ENCODE measurements at places on chromosomes 2 and 18.

DNA sequence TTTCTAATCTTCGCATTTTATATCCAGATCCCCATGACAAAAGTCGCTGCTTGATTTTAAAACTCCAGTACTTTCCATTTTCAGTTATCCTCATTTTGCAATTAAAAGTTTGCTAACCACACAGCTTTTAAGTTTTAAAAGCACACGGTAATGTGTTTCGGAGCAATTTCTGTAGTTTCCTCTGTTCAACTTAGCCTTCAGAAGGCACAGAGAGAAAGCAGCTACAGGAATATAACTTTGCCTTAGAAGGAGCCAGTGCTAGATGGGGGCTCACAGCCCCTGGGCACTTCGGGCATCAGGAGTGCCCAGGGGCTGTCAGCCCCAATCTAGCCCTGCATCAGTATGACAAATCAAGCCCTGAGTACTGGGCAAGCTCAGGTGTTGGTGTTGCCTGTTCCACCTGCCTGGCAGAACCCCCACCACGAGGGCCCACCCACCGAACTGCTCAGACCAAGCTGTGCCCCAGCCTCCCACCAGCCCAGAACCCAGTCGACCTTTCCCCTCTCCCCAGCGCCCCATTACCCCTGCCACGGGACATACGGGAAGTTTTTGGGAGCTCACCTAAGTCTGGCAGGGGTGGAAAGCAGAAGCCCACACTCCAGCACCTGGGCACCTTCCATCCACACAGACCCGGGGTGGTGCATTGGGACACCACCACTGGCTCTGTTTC is 47.3 kb downstream of the TRABD2A start:
- DNase-seq, result no peak

DNA sequence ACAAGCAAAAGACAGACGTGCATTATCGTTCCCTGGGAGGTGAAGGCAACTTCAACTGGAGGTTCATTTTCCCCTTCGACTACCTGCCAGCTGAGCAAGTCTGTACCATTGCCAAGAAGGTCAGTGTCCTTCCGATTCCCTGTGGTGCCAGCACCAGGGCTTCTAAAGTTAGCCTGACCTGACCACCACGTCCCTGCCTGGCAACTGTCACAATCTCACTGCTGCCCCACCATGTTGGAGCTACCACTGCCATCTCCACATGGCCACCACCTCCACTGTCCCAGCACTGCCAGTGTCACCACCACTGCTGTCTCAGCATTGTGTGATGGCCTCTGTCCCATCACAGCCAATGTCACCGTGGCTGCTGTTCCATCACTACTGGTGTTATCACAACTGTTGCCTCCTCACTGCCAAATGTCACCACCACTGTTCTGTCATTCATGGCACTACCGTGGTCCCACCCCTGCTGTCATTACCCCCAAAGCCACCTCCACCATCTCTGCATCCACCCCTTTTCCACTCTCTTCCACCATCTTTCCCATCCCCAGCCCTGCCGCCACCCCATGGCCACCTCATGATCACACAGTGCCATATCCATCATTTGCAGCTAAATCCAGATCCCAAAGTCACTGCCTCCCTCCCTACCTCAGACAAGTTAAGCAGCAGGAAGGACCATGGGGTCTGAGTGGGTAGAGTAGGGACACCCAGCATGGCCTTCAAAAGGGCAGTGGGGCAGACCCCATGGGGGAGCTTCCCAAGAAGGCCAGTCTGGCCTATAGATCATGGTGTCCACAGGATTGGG is 216.5 kb downstream of the DYSF start:
- DNase-seq, result no peak

DNA sequence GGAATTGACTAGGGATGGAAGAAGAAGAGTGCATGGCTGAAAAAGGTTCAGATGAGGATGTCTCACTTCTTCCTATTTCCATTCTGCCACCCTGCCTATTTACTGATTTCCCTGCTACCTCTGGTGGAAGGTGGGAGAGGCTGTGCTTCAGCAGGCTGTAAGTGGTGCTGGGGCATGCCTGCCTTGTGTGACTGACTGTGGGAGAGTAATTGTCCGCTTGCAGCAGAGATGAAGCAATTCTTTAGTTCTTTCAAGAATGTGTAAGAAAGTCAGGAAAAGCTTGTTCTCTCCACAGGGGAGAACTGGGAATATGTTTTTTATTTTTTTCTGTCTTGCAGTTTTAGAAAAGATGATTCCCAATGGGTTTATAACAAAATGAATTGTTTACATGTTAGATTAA is 72.5 kb upstream of the NYAP2 start:
- DNase-seq, result no peak

DNA sequence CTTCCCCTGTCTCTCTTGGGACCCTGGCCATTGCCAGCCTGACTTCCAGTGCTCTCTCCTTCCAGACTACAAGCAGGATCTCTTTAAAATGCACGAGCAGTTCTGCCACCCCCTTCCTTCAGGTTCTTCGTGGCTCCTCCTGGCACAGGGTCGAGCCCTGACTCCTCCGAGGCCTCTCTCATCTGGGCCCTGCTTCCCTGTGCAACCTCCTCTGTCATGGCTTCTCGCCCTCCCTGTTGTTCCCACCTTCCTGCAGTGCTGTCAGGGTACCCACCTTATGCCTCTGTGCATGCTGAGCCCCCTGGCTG is 56.7 kb upstream of the RPL31 start:
- no peak for DNase-seq

- DNase-seq, result no peak
These were observed 65.5 kb upstream of the WDSUB1 start for GRCh38 chr2:159351977-159352376.

GRCh38 chr2:23925702-23926289 is 1.1 kb downstream of the ATAD2B start:
- DNase-seq, result peak; percentile 82

DNA sequence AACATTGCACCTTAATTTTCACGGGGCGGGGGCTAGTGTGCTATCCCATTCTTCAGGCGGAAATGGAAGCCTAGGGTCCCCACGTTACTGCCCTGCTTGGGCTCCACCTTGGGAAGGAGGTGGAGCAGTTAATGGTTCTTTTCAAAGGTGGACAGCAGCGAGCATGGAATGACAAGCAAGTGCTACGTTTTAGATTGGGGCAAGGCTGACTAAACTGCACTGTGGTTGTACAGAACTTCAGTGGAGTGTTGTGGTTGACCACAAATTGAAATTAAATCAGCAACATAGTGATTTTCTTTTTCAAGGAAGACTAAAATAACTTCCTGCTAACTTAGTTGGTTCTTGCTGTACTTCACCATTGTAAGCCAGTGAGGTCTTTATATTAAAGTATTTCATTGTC is 47.0 kb downstream of the CHRNA1 start:
- DNase-seq, result no peak

DNA sequence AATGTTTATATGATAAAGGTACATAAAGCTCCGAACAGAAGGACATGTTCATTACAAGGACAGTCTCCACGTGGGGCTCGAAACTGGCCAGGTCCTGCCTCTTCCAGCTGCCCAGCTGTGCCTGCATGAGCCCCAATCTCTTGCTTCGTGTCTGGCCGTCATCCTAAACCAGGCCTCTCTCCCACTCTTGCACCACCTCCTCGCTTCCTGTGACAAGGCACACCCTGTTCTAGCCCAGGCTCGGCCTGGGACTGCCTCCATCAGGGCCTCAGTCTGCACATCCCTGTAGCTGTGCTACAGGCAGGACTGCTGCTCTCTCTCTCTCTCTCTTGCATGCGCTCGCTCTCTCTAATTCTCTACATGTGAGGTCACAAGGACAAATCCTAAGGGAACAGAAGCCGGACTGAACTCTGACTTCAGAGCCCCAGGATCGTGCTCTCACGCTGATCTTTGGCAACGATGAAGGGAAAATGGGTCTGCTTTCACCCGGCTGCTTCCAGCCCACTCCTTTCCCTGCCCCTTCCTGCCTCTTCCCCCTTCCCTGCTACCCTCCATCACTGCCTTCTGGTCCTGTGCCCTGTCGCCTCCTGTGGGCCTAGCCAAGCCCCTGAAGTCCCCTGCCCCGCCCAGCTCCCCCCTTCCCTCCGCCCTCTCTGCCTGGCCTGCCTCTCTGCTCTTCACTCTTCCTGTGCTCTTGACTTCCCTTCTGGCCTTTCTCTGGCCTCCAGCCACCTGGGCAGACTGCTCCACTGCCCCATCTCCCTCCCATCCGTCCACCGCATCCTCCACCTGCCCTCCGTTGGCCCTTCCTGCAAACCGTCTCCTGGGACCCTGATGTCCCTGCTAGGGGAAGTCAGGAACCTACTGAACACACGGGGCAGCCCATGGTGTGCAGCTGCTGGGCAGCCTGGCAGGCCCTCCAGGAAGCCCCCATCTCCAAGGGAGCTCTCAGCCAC is 7.8 kb upstream of the GPR55 start:
- DNase-seq, result peak; percentile 94

All from umbilical cord (tissue), 2 donors.